Stimulated activated CD8-positive, alpha-beta memory T cell treated with anti-CD3 and anti-CD28 coated beads, Interleukin-4, amount 100 ng/mL, for 48 hours (primary cell): ENCODE measurements at places on chromosomes 16 and 17.

- no peak for DNase-seq
Measured at GRCh38 chr17:59424331-59424730, 92.9 kb downstream of the YPEL2 start.

DNA sequence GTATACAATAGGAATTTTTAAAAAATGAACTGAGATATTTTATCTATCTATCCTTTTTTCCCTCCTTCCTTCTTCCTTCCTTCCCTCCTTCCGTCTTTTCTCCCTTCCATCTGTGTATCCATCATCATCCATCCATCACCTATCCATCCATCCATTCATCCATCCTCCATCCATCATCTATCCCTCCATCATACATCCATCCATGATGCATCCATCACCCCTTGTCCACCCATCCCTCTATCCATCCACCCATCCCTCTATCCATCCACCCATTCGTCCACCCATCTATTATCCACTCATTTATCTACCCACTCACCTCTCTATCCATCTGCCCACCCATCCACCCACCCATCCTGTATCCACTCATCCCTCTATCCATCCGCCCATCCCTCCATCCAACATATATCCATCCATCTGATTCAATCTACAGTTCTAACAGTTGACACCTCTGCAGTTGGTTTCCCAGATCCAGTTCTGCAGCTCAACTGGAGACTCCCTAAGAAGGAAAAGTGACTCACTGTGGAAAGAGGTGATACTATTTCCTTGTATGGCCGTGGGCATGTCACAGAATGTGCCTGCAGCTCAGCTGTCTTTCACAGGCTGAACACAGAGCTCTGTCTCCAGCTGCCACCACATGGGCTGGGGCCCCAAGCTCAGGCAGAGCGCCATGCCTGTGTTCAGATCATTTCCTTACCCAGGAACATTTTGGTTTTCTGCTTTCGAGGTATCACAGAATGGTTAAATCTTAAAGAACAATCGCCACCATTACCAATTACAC, 130.8 kb downstream of the XYLT1 start:
- no peak for DNase-seq

- DNase-seq = no peak
Measured at GRCh38 chr16:58638148-58639036, 8.8 kb upstream of the CNOT1 start.

DNA sequence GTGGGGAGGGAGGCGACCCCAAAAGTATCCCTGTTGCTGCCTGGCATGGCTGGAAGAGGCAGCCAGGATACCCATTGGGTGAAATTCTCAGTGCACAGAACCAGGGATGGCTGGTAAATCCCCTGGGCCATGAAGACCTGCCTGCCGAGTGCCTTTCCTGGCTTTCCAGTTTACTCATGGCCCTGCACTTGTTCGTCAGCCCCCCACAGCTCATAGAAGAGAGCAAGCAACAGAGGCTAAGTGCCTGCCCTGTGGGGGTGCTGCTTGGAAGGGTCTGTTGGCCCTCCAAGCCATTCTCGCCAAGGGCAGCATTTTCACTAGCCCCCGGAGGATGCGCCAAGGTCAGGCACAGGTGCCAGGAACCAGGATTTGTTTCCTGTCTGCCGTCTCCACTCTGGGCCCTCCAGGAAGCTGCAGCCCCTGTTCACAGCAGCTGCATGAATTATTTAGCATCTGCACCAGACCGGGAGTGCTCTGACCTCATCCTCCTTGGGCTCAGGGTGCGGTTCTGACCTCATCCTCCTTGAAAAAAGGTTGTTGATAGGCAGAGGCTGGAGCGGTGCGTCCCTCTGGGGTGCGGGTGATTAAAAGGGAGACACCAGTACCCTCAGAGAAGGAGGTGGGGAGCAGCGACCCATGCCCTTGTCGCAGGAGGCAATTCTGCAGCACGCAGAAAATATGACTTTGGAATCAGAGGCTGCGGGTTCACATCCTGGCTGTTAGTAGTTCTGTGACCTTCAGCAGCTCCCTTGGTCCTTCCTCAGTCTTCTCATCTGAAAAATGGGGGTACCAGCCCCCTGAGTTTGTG, 14.2 kb upstream of the CD300A start:
- no peak for DNase-seq

DNA sequence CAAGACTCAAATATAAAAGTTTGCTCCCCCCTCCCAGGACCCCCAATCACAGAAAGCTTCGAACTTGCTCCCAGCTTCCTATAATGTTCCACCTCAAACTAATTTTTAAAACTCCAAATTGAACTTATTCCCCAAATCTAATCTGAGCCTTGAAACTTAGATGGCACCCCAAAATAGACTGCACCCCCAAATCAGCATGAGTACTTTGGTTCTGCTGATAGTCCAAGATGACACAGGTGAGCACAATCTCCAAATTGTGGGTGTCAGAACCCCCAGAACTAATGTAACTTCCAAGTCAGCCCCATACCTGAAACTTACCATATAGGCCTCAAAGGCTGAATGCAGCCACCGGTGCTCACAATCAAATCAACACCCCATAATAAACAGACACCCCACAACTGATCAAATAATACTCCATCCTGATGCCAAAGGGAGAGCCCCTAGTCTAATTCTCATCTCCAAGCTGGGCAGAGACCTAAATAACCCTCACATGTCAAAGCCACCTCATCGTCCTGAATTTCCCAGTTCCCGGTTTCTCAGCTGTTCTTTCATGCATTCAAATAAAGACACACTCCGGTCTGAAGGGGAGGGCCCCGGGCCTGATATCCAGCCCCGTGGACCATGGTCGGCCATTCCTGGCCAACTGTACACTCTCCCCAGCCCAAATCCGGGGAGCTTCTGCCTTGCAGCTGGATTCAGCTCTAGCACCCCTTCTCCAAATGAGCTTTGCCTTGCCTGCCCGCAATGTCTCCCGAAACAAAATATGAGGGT, 1.8 kb upstream of the BCL6B start:
- DNase-seq = no peak

GRCh38 chr17:82348866-82349265, 10.2 kb upstream of the TEX19 start:
- DNase-seq = no peak

GRCh38 chr16:86756882-86757703, 178.7 kb downstream of the FOXL1 start:
- DNase-seq = no peak

GRCh38 chr16:10045291-10045775, 136.9 kb downstream of the GRIN2A start:
- DNase-seq = no peak

GRCh38 chr16:84909476-84910085, 89.8 kb downstream of the CRISPLD2 start:
- DNase-seq = no peak

DNA sequence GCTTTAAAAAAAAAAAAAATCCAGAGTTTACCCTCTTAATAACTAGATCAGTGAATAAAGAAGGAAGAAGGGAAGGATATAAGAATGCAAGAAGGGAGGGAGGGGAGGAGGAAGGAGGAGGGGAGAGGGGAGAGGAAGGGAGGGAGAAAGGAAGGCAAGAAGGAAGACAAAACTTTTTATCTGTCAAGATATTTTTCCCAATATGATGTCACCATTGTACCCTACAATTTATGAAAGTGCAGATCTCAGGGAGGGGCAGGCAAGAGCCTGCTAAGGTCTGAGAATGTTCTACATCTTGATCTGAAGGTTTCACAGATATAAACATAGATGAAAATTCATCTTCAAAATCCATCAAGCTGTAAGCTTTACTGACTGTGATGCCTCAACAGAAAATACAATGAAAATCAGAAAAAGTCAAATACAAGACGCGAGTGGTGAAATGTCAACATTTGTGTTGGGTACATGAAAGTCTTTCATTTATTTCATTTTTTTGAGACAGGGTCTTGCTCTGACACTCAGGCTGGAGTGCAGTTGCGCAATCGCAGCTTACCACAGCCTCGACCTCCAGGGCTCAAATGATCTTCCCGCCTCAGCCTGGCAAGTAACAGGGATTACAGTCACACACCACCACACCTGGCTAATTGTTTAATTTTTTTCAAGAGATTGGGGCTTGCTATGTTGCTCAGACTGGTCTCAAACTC, 57.1 kb upstream of the EMP2 start:
- no peak for DNase-seq

GRCh38 chr16:54993106-54993895, 62.6 kb downstream of the IRX5 start:
- no peak for DNase-seq

GRCh38 chr17:7745748-7746470, 28.4 kb downstream of the DNAH2 start:
- DNase-seq = no peak

GRCh38 chr16:51822471-51822870, 671.4 kb upstream of the SALL1 start:
- DNase-seq = no peak

DNA sequence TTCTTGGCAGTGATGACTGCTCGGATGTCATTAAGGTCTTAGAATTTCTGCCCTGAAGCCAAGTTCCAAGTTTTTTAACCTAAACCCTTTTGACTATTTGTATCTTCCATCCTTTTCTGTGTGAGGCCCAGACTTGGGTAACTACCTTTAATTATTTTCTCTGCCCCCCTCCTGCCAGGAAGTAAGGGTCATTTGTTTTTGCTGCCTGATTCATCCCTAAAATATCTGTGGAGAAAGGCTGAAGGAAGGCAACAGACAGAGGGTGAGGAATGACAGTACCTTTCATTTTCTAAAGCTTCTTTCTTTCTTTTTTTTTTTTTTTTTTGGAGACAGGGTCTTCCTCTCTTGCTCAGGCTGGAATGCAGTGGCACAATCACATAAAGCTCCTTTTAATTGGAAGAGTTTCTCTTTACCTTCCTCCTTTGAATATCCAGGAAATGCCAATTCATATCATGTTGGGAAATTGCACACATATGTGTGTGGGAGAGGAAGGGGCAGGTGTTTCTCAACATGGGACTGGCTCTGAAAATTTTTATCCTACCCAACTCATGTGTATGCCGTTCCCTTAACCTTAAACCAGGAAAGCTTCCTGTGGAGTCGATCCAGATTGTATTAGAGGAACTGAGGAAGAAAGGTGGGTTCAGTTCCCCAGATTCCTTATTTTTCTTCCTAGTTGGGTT, 957 bp downstream of the VPS25 start:
- no peak for DNase-seq

- peak; percentile 30 for DNase-seq
Measured at GRCh38 chr16:87496447-87496801, 3.6 kb upstream of the ZCCHC14 start.

DNA sequence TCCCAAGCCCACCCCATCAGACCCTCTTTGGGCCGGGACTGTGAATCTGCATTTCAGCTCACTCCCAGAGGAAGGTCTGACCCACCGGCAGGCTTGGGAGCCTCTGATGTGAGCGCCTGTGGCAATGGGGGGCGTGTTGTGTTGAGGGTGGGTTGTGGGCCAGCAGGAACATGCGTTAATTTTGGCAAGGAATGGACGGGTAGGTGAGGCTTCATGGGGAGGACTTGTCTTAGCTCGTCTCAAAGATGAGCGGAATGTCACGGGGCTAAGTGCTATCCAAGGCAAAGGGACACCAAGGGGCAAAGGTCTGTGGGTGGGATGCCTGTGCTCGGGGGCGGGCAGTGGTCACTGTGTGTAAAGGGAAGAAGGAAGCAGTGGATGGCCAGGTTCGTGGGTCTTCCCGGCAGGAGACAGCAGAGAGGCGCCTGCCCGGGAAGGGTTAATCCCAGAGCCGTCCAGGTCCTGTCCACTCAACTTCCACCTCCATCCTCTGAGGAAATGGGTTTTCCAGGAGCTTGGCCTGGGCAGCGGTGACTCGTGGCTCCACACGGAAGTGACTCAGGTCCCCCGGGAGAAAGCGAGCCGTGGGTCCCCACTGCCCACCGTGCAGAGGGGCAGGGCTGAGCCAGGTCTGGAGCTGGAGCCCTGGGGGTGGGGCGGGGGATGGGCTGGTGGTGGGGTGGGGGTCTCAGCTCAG, 17.4 kb downstream of the ADGRG1 start:
- no peak for DNase-seq

DNA sequence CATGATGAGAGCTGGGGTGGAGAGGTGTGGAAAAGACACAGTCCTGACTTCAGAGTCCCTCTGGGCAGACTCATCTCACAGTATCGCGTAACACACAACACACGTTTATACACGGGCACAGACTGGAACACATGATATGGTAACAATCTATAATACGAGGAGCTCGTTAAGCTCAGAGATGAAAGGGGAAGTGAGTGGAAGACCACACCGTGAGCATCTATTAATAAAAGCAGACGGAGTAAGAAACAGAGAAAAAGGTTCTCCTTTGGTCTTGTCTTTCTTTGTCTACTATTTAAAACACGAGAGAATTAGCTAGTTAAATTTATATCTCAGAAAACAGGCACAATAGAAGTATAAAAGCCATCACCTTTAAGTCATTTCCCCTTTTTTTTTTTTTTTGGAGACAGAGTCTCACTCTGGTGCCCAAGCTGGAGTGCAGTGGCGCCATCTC, 13.5 kb downstream of the ANKRD11 start:
- DNase-seq = no peak

- no peak for DNase-seq
Measured at GRCh38 chr17:63840591-63841349, 1.7 kb downstream of the SMARCD2 start.

- no peak for DNase-seq
Measured at GRCh38 chr16:69406780-69407331, 17.6 kb upstream of the CYB5B start.
